Fibroblast of villous mesenchyme (primary cell): ENCODE measurements at places on chromosomes 3 and 15.

DNA sequence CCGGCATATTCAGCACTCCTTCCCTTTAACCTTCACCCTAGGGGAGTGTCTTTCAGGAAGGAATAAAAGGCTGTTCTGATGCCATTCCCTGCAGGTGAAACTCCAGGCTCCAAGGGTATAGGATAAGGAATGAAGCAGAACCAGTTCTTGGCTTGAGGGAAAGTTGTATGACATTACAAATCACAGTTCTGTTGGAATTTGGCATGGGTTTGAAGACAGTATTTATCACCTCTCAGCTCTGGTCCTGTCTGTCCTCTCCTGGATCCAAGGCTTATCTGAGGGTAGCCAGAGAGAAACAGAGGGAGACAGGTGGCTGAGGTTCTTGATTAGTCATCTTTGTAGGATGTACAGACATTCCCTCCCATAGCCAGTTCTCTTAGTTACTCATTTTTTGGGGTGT lies 37.1 kb downstream of the RAB11A start:
- DNase-seq, result no peak

GRCh38 chr15:59555696-59556095 lies 55.9 kb upstream of the GCNT3 start:
- no peak for DNase-seq

DNA sequence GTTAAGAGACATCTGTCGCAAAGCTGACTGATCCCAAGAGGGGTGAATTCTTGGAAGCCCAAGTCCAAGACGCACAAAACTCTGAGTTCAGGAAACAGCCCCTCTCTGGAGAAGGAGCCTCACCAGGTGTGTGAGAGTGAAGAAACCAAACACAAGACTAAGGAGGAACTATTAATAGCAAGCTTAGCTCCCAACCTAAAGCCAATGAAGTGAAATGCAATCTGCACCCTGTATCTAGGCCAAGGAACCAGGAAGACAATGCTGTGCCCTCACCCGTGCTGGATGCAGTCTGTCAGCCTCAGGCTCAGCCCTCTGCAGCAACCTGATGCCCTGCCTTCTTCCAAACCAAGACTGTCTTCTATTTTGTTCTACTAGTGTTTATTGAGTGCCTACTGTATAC lies 22.5 kb upstream of the THBS1 start:
- no peak for DNase-seq

GRCh38 chr3:168612671-168613070 lies 516.9 kb upstream of the GOLIM4 start:
- DNase-seq, result no peak

- peak; percentile 72 for DNase-seq
Measured at GRCh38 chr3:111252779-111253178, 181.2 kb downstream of the NECTIN3 start.

GRCh38 chr3:98026425-98027084 lies 8.6 kb downstream of the GABRR3 start:
- DNase-seq, result no peak

GRCh38 chr3:149542375-149543312 lies 68.1 kb downstream of the TM4SF4 start:
- no peak for DNase-seq

DNA sequence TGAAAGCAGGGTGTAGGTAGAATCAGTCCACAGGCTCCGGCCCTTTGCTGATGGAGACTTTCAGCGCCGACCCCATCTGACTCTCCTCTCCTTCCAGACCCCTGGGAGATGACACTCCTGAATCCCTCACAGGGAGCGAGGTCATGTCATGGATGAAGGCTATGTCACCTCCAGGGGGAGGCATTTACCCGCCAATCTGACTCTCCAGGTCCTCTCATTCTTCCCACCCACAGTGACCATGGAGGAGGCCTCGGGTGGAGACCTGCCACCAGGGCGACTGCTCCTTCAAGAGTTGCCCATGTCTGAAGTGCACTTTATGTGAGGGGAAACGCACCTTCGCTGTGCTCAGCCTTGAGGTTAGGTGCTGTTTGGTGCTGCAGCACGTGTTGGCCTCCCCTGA lies 112.7 kb downstream of the KLF13 start:
- DNase-seq, result no peak

DNA sequence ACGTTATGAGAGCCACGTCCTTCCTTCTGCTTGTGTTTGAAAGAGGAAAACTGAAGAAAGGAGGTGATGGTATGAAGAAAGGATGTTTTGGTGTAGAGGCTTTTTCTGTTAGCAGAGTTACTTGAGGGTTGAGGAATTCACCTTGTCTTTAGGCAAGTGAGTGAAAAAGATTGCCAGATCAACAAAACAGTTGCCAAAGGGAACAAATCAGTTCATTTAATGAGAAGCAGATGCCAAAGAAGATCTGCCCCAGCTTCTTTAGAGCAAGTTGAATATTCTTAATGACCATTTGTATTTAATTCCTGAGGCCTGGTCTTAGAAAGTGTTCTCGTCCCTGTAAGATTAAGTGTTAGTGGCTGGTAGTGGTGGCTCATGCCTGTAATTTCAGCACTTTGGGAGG lies 2.6 kb downstream of the CHCHD6 start:
- DNase-seq, result no peak

DNA sequence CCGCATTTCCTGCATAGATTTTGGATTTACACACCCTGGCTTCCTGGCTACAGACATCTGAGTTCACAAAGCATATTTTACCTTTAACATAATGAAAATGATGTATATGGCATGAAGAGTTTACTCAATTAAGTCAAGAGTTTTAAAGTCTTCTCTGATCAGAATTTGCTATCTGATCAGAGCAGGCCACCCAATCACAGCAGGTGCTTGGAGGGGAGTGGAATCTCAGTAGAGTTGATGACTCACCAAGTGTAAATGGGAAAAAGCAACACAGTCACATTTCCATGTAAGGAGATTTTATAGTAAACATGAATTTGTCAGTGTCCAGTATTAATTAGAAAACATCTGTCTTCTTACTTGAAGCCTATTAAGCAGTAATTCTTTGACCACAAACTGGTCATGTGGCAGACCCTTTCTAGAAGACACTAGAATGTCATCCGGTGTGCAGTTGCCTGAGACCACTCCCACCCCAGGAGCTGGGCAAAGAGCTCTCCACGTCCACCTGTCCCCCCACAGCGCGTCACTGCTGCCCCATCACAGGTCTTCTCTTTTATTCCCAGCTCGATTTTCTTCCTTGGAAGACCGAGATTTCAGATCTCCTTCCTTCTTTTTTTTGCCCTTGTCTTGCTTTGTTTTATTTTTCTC lies 10.8 kb downstream of the MESD start:
- peak; percentile 58 for DNase-seq

GRCh38 chr3:11629716-11630115 lies 14.0 kb downstream of the VGLL4 start:
- peak; percentile 95 for DNase-seq

GRCh38 chr3:64218746-64219145 lies 6.5 kb downstream of the PRICKLE2 start:
- DNase-seq, result no peak

DNA sequence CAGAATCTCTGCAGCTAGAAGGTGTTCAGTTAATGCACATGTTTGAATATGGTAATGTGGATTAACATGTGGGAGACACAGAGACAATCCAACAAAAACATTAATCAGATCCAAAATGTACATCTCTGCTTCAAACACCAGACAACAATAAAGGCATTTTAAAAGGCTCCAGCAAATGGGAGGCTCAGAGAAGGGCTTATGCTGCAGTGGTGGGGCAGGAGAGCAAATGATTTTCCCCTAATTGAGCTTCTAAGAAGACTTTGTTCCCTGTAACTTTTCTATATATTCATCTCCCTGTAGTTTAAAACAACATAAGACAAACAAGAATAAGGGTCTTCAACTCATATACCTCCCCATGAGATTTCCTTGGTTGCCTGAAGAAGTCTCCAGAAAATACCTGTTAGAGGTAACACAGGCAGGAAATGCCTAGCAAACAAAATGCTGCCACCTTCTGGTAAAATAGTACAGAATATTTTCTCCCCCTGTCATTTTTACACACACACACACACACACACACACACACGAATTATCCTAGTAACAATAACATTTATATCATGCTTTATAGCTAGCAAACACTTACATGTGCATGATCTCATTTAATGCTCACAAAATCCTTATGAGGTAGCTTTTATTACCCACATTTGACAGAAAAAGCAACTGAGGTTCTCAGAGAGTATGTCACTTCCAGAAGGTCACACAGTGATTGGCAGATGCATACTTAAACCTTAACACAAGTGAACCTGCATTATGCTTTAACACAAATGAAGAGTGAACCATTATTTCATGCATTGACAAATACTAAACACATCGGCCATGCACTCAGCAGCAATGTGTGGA lies 123.4 kb upstream of the MB21D2 start:
- peak; percentile 54 for DNase-seq

DNA sequence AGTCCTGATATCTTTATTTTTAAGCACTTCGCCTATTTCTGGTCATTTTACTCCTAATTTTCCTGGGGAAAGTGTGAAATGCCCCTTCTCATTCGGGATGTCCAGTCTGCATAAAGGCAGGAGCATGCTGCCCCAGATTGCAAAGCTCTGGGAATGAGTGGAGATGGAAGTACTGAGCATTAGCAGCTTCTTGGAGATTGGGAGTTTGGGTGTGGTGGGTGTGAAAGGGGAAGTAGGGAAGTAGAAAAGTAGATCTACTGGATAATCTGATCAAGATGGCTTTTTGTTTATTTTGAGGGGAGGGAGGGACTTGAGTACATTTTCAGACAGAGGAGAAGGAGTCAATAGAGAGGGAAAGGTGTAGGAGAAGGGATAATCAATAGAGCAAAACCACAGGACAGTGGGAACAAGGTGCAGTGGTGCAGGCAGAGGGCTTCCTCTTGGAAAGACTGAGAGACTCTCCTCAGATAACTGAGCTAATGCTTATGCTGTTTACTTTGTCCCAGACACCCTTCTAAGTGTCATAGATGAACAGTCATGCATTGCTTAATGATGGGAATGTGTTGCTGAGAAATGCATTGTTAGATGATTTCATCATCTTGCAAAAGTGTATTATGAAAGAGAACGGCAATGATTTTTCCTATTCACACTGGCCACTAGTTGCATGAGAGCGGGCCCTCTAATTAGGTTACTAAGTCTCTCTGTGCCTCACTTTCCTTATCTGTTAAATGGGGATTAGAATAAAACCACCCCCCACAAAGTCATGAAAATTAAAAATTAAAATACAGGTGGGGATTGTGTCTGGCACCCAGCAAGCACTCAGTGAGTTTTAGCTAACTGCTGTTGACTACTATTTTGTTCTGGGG lies 45.5 kb downstream of the PHLDB2 start:
- peak; percentile 97 for DNase-seq

- peak; percentile 52 for DNase-seq
Measured at GRCh38 chr3:132006605-132007204, 28.1 kb downstream of the CPNE4 start.

DNA sequence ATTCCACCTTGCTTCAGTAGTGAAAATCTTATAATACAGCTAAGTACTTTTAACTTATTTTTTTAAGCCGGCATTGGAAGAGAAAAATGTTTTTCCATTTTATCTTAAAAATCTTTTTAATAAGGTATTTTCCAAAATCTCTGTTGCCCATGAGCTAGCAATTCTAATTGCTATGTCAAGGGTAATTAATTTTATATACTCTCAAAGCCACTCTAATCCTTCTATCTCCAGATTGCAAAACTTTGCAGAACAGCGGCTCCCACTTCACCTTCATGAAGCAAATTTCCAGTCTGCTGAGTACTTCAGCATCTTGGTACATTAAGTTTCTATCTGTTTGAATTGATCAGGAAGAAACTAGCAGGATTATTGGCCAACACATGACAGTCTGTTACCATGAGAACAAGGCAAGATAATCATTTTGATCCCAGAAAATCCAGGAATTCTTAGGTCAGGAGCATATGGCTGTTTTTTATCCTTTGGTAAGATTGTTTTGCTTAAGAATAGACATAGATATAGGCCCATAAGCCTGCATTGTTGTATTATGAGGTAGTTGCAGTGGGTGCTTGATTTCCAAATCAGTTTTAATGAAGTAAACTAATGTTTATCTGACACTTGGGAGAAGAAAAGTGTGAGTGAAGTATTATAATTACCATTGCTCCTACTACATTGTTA lies 6.0 kb downstream of the TIPARP start:
- peak; percentile 55 for DNase-seq

DNA sequence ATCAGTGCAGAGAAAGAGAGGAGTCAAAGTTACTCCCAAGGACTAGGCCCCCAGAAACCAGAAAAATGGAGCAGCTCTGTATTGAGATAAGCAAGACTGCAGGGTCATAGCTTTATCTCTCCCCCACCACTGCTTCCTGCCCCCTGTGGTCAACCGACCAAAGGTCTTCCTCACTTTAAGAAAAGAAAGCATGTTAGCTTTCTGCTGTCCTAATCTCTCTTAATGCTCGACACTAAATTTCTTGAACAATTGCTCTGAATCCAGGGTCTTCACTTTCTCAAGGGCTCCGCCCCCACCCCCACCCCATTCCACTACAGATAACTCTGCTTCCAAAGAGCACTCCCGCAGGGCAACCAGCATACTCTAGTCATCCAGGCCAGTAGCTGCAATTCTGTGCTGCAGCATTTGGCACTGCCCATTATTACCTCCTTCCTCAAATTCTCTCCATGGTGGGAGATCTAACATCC lies 31.9 kb downstream of the TNIK start:
- DNase-seq, result no peak

GRCh38 chr3:197997936-197998335 lies 37.9 kb downstream of the LMLN start:
- no peak for DNase-seq

- no peak for DNase-seq
Measured at GRCh38 chr3:129421988-129422745, 6.3 kb downstream of the EFCAB12 start.

GRCh38 chr15:70799667-70800450 lies 36.5 kb upstream of the UACA start:
- DNase-seq, result peak; percentile 99

DNA sequence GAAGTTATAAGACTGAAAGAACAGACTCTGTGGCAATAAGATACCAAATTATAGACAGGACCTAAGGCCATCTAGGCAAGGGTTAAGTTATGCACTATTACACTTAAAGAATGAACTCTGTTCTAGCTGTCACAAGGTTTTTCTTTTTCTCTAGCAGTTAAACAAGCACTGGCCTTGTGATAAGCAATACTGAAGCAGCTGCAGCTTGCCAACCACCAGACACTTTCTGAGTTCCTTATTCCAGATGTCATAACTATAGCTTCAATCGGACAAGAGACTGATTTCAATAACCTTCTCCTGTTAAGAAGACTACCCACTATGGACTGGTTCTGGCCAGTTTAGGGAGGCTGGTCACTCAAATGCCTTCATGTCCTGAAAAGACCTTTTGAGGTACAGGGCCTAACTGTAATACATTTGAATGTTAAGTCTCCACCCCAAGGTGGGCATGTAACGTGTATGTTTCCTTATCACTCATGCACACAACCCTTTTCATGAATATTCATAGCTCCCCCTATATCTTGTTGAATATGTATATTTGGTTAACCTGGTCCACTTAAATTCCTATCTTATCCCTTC lies 85.8 kb downstream of the CFAP20DC start:
- no peak for DNase-seq
